B cell (primary cell): ENCODE measurements at places on chromosomes 5 and 9. TPM values are rescaled to one million over a fixed set of nuclear protein-coding genes. Genes with fewer than 3 reads are reported as not detected.

GRCh38 chr5:56673171-56673570 lies 142.2 kb upstream of the MAP3K1 start:
- no peaks in the 10 kb centered on the region for H3K27me3 ChIP-seq
- H3K4me1 ChIP-seq = peaks cover 55% of the 10 kb centered on the region
- H3K36me3 ChIP-seq = no peaks in the 10 kb centered on the region
- peak overlapping the region; percentile 50 for H3K27ac ChIP-seq

DNA sequence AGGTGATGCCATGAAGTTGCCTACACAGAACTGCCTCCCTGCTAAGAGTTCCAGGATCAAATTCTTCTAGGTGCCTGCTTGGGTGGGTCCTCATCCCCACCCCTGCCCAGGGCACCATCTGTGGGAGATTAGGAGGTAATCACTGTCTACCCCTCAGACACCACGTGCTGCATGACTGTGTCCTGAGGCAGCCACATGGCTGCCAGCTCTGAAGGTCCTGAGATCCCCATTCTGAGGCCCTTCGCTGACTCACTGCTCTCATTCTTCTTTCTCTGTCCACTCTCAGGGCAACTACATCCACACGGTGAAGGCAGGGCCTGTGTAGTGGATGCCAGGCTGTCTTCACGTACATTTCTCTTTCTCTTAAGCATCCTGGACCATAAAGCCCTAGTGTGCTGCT lies 222.9 kb upstream of the ANKRD55 start:
- no peaks in the 10 kb centered on the region for H3K36me3 ChIP-seq
- no peaks in the 10 kb centered on the region for H3K27me3 ChIP-seq
- DNase-seq = no peak
- H3K4me1 ChIP-seq = peaks cover 3% of the 10 kb centered on the region

GRCh38 chr9:36035006-36035405 lies 1.7 kb upstream of the RECK start:
- H3K27ac ChIP-seq = no peak overlapping the region
- no peaks in the 10 kb centered on the region for H3K36me3 ChIP-seq
- H3K27me3 ChIP-seq = no peaks in the 10 kb centered on the region

GRCh38 chr5:167678481-167678880 lies 613.0 kb upstream of the WWC1 start:
- DNase-seq = no peak
- H3K27ac ChIP-seq = no peak overlapping the region
- no peak overlapping the region for H3K4me3 ChIP-seq
- H3K36me3 ChIP-seq = no peaks in the 10 kb centered on the region
- no peaks in the 10 kb centered on the region for H3K4me1 ChIP-seq

DNA sequence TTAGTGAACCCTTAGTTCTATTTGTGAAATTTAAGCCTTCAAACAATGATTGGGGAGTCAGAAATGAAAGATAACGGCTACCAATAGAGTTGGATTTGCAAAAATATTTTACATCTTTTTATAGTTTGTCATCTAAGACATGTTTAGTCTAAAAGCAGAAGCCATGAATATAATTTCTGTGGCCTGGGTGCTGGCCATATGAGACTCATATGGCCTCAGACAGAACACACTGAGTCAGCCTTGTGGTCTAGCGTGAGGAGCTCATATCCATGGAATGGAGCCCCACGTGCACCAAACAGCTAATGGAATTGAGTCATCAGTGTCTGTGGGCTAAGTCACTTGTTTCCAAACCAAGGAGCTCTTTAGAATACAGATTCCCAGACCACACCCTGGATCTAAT lies 240.7 kb upstream of the NREP start:
- DNase-seq = no peak
- H3K4me3 ChIP-seq = no peak overlapping the region
- H3K4me1 ChIP-seq = no peaks in the 10 kb centered on the region
- H3K27ac ChIP-seq = no peak overlapping the region
- H3K27me3 ChIP-seq = no peaks in the 10 kb centered on the region

Gene PDLIM4
- not detected in 2 replicates for total RNA-seq
